ENCODE measurements at places on chromosomes 3 and 15.

DNA sequence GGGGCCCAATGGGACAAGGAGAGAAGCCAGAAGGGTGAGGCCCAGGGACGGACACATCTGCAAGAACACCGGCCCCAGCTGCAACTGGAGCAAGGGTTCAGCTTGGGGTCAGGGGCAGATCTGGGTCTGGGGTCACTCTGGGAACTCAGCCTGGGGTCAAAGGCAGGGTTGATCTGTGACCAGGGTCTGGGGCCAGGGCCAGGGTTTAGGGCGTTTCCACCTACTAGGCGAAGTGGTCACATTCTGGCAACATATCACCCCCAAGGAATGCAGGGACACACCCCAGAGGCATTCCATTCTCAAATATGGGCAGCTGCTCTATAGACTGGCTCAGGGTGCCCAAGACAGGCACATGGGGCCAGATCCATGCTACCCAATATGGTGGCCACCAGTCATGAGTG, 9.0 kb downstream of the UROC1 start:
- no peak for DNase-seq

DNA sequence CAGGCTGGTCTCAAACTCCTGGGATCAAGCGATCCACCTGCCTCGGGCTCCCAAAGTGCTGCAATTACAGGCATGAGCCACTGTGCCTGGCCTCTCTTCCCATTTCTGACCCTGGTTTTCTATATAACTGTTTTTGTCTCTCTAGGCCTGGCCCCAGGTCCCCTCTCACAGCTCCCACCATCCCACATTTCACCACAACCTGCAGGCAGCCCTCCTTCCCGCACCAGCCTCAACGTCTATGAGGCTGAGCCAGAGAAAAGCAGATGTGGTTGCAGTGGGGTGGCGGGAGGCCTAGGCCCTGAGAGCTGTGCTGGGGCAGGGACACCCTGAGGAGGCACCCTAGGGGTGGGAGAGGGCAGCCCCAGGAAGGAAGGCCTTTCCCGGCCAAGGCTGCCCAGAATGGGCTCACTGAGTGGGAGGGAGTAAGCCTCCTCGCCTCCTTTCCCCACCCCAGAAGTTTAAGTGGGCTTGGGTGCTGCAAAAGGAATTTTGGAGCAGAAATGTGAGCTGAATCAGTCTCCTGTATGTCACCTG, 99.7 kb downstream of the LSM3 start:
- DNase-seq, result no peak

DNA sequence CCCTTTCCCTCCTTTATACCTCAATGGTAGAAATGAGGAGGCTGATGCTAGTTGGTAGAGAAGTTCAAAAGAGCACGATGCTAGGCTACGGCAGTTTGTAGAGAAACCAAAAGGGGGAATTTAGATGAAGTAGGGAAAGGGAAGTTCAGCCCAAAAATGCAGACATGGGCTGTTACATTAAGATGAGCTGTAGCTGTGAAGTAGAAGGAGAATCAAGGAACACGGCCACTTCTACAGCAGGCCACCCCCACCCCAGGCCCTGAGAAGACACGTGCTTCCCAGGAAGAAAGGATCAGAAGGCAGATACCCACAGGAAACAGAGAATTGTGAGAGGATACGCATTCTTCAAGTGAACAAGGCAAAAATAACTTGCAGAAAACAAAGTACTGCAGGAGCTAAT, 2.1 kb upstream of the PARP14 start:
- no peak for DNase-seq

GRCh38 chr3:66227051-66227450, 6.2 kb downstream of the SLC25A26 start:
- no peak for DNase-seq

DNA sequence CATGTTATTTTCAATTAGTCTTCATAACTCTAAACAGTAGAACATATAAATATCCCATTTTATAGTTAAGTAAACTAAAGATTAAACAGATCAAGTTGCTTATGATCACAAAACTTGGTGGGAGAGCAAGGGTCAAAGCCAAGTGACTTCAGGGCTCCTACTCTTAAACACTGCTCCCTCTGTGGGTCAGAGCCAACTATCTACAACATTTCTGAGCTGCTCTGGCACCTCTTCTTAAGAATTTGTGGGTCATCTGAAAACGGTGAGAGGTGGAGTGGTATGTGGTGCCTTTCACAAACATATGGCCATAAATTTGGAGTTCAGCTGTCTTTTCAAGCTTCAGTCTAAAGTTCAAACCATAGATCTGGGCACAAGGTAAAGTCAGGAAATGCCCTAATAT, 10.9 kb downstream of the ATG3 start:
- DNase-seq, result no peak

- DNase-seq, result no peak
Observed at GRCh38 chr3:1002010-1002409, 90.8 kb upstream of the CNTN6 start.

GRCh38 chr3:135272026-135272669, 477.1 kb downstream of the EPHB1 start:
- no peak for DNase-seq

GRCh38 chr15:26126819-26127387, 263.8 kb upstream of the ATP10A start:
- DNase-seq, result no peak

GRCh38 chr15:53256043-53256442, 465.9 kb upstream of the ONECUT1 start:
- DNase-seq, result no peak

DNA sequence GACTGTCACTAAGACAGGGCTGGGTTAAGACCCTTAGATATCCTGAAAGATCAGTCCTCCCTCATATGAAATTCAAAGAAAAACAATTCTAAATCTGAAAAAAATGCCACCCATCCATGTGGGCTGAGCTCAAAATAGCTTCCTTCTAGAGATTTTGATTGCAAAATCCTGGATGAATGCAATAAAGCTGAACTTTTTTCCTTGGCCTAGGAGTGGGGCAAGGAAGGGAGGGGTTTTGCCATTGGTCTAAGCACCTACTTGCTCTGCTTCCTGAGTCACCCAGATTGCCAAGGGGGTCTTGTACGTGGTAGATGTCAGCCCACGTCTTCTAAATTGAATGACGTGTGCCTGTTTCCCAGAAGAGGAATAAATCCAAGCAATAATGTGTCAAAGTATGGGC, 15.3 kb upstream of the SMAD3 start:
- no peak for DNase-seq

- DNase-seq, result no peak
Observed at GRCh38 chr3:184738506-184738890, 26.6 kb upstream of the MAGEF1 start.

- DNase-seq, result no peak
Observed at GRCh38 chr3:74435631-74436030, 178.8 kb downstream of the CNTN3 start.

GRCh38 chr15:83871808-83872559, 218.1 kb downstream of the ADAMTSL3 start:
- no peak for DNase-seq

GRCh38 chr3:119401069-119401468, 62.3 kb downstream of the TMEM39A start:
- no peak for DNase-seq

DNA sequence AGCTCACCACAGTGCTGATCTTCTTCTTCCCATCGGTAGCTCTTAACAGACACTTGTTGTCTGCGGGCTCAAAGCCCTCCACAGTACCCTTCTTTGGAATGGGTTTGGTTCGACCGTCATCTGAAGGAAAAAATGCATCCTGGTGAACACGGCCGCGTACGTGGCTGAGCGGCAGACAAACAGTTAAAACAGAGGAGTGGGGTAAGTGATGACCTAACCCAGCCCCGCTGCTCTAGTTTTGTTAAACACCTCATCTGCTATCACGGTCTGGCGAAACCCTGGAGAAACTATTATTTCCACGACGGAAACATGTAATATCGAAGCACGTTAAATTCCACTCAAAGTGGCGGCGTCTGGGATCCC, 725 bp downstream of the SRP14 start:
- DNase-seq, result no peak

GRCh38 chr3:50010959-50011358, 71.0 kb downstream of the RBM6 start:
- DNase-seq, result no peak

DNA sequence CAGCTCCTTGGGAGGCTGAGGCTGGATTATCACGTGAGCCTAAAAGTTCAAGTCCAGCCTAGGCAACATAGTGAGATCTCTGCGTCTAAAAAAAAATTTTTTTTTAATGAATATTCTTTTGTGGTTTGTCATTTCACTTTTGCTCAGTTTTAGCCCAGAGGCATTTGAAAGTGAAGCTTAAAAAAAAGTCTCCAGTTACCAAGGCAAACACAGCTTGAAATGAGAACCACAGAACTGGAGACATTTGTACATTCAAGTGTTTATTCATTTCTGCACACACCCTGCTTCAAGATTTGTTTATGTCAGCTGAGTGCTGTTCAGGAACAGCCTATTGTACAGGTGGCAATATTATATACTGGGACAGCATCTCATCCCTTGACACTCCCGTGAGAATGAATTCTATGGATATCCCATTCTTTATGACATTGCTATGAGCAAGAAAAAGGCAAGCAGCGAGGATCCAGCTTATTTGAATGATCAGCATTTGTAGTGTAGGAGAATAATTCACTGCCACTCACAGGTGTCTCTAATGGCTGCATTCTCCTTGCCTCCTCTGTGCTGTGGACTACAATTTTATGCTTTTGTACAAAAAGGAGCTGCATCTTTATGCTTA, 444.8 kb upstream of the GRM7 start:
- DNase-seq, result no peak

- no peak for DNase-seq
Observed at GRCh38 chr3:194736896-194737600, 51.4 kb downstream of the FAM43A start.

DNA sequence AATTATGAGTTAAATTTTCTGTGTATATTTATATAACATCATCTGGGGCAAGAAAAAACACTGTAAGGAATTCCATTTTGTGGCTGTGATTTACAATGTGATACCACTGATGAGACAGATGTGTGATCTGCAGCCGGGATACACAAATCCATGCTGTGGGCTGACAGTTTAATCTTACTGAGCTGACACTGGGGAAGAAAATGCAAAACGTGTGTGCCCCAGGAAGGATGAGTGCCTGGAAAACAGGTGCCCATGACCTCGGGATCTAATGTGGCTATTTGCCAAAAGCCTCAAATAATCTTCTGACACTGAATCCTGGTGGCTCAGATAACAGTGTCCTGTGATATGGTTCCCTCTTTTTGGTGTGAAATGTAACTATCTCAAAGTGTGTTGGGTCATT, 10.5 kb downstream of the MYRIP start:
- DNase-seq, result no peak

DNA sequence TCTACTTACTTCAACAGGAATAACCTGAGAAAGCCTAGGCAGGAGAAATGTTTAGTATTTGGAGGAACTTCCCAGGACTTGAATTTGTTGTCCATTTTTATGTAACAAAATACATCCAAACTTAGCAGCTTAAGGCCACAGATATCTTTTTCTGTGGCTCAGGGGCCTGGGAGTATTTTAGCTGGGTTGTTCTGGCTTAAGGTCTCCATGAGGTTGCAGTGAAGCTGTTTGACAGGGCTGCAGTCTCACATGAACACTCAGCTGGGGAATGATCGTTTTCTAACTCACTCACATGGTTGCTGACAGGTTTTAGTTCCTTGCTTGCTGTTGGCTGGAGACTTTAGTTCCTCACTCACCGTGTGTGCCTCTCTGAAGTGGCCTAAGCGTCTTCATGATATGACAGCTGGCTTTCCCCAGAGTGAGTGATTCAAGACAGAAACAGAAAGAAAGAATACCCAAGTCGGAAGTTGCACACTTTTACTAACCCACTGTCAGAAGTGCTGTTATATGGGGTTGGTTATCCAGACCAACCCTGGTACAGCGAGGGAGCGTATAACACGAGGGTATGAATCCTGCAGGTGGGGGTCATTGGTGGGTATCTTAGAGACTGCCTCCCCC, 229.7 kb upstream of the TBL1XR1 start:
- no peak for DNase-seq

DNA sequence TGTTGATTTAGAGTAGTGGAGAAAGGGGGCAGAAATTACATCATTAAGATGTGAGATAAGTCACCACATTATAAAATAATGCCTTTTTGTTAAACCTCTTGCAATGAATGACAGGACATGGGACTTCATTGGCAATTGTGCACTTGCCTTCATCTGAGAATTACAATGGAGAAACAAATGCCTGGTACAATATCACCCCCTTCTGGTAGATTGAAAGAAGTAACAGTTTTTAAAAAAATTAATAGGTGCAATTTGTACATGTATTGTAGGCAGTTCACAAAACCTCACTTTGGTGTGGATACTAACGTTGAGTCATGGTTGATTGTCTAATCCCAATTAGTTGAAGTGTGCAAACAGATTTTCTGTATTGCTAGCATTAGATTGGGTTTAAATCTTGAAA, 4.6 kb upstream of the P2RY14 start:
- DNase-seq, result no peak

- DNase-seq, result no peak
Observed at GRCh38 chr15:60520013-60520824, 41.3 kb upstream of the ICE2 start.

- no peak for DNase-seq
Observed at GRCh38 chr3:112377568-112378071, 44.7 kb downstream of the CD200 start.

DNA sequence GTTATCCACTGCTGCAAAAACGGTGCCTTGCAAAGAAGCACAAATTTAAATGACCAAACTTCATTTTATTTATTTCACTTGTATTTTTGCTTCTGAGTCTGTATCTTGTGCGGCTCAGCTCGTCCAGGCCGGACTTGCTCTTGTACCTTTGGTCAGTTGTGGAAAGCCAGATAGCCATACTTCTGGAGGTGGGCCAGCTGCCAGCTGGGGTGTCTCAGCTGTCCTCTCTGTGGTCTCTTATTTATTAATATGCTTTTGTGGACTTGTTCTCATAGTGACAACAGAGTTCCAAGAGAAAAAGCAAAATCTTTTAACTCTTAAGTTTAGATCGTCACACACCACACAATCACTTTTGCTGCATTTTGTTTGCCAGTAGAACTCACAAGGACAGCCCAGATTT, 87.7 kb downstream of the IL1RAP start:
- no peak for DNase-seq

DNA sequence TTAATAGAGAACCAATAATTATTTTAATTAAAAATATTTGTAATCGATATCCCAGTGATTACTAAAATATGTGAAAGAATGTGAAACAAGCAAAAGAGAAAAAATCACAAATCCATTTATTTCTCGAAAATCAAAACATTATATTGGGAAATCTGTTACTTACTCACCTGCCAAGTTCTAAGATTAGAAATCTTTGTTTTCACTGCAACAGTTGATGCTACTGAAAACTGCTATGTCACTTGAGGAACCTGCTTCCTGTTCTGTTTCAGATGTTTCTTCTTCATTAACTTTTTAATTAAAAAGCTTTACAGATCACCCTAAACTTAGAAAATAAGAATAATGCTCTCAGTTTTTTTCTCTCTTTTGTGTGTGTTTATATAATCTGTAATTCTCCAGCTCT, 13.7 kb upstream of the DPH6 start:
- DNase-seq, result no peak
